H9 (cell line): ENCODE measurements at places on chromosomes 3 and 15. TPM values are rescaled to one million over a fixed set of nuclear protein-coding genes. Genes with fewer than 3 reads are reported as not detected.

GRCh38 chr3:16311960-16312451, 47.0 kb downstream of the OXNAD1 start:
- no peak for DNase-seq

GP5 gene
- not detected in 2 replicates for total RNA-seq

DNA sequence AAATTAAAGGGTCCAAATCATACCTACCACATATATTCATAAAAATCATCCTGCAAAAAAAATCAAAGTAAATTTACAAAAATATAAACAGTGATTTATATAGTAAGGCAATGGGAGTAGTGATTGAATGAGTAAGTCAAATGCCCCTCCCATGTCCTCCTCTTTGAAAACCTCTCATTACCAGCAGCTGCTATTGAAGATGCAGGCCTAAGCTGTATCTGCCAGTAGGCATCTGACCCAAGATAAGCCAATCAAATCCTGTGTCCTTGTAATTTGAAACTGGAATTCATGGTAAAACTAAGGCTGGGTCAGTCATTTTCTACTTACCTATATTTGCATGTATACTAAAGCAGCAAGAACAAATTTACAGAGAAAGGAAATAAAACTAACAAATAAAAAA, 60.4 kb upstream of the POU1F1 start:
- DNase-seq = no peak

INTS14 gene
- 41.8 and 44.7 TPM in 2 replicates for total RNA-seq

- no peak for DNase-seq
Observed at GRCh38 chr15:50881121-50882048, 27.1 kb upstream of the AP4E1 start.

DNA sequence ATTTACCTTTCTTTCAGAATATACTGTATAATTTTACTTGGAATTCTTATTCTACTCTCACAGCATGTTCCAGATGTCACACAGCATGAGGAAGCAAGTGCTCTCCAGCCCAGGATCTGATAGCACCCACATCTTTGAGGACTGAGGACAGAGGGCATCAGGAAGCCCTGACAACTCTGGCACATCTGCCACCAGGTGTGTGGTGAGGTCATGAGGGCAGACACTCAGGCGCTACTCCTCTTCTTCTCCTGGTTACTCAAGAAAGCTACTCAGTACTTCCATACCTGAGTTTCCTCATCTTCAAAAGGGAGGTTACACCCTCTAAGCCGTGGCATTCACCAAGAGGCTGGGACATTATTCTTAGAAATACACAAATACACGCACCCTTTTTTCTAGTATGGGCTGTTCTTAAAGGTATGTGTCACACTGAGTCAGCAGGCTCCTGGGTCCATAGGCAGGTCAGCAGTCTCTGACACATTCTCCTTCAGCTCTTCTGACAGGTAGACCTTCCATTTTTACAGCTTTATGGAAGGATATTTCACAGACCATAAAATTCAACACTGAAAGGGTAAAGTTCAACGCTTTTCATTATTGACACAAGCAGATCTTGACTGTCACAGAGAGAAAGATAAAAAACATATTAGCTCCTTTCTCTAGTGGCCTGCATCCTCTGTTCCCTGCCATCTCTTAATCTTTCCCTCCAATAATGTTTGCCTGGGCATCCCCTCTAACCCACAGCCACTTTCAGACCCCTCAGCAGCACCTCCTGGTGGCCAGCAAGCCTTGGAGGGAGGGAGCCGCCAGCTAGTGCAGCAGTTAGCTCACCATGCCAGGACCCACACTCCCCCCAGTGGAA, 103.2 kb upstream of the TJP1 start:
- DNase-seq = peak; percentile 93

PRSS50 gene
- 0.24 and 0.59 TPM in 2 replicates for total RNA-seq

GRCh38 chr15:32838338-32838737, 120.5 kb downstream of the GREM1 start:
- DNase-seq = no peak

ZNF385D gene
- total RNA-seq = 1.2 and 1.5 TPM in 2 replicates

DNA sequence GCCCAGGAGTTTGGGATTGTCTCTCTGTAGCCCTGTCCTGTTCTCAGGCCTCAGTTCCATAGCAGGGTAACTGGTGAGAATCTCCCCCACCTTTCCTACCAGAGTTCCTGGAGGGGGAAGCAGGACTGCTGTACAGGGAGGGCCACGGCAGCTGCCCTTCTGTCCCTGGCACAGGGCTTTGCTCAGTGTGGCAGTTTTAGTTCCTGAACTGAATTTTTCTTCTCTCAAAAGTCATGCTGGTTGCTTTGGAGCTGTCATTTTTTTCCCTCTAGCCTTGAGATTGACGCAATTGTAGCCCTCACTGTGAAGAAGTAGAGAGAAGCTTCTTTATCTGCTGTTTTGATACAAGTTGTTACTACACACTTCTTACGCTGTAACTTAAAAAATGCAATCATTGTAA, 55.5 kb downstream of the TPRG1 start:
- no peak for DNase-seq

DNA sequence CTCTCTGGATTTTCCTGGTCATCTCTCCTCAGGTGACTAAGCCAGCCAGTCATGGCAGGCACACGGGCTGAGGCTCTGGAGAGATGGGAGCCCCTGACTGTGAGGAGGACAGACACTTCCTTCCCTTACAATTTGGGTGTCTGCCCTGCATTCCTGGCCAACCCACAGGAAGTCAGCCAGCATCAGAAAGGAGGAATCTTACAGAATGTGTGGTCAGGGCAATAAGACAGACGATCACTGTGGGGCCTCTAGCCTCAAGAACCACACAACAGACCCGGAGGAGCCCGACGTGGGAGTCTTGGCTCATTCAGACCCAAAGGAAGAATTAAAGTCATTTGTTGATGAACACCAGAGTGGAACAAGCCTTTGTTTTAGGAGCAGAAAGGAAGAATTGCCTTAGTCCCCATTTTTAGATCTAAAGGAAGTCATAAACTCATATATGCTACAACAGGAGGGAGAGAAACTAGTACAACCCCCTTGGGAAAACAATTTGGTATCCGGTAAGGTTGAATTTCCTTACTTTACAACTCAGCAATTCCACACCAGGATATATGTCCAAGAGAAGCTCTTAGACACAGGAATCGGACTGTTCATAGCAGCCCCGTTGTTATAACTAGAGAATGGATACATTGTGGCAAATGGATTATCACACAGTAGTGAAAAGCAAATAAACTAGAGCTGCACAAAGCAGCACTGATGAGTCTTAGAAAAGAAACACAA, 62.2 kb downstream of the ABTB1 start:
- DNase-seq = no peak

SLC25A26 gene
- 30.2 TPM in 2 replicates for total RNA-seq

FETUB gene
- not detected in 2 replicates for total RNA-seq

- DNase-seq = peak; percentile 52
Observed at GRCh38 chr3:10867384-10867783, 51.4 kb downstream of the SLC6A11 start.

DNA sequence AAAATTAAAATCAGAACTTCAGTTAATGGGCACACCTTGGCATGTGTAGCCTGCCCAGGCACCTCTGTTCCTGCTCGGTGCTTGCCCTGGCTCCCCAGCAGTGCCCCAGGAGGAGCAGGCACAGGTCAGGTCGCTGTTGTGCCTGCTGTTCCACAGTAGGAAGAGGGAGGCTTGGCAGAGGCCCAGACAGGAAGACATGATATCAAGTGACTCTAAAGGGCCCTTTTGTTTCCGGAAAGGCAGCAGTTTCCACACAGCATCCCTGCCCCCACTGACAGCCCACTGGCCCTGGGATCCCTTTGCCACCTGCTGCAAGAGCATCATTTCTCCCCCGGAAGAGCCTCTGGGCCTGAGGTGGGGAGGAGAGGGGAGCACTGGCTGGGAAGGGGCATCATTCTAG, 40.5 kb upstream of the HES1 start:
- DNase-seq = no peak

LTK gene
- total RNA-seq = 0.31 TPM in 2 replicates

C3orf70 gene
- total RNA-seq = 0.52 and 0.66 TPM in 2 replicates

- no peak for DNase-seq
Observed at GRCh38 chr3:170634663-170635384, 48.9 kb upstream of the SLC7A14 start.

ATP13A5 gene
- not detected in 2 replicates for total RNA-seq
